ENCODE measurements at places on chromosomes 1 and 21.

DNA sequence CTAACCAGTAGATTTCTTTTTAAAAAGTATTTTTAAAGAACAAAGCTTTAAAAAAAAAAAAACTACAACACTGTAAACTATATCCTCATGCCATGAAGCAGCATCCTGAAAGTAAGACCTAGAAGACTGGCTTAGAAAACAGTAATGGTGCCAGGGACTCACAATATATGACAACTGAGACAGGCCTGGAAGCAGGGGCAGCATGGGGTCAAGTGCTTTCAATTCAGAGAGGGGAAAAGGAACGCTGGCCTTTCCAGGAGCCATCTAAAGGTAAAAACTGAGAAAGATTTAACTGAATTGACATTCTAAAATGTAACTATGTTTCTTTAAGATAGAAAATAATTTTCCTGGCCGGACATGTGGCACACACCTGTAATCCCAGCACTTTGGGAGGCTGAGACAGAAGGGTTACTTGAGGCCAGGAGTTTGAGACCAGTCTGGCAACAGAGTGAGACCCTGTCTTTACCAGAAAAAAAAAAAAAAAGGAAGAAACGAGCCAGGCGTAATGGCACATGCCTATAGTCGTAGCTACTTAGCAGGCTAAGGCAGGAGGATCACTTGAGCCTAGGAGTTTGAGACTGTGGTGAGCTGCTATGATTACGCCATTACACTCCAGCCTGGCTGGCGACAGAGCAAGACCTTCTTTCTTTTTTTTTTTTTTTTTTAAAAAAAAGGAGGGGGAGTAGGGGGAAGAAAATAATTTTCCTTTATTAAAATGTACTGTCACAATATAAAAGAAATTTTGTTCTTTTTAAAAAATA, 54.1 kb downstream of the SLC35D1 start:
- DNase-seq, result no peak

DNA sequence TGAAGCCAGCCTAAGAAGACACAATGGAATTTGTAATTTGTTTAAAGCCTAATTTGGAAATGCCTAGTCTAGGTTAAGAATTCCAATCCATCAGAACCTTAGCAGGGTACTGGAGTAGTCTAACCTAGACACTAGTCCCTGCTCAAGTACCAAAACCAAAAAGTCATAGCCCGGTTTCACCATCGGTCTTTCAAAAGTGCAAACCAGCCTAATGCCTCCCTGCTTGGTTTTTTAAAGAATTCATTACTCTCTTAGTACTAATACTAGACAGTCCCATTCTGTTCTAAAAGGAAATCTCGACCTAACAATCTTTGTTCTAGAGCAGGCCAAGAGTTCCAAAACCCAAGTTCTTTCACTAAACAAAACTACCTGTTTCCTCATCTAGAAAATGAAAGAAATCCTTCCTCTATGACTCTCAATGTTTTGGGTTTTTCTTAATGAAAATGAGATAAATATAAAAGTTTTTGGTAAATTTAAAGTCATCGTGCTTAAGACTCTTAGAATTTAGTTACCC, 2.6 kb downstream of the PUM1 start:
- no peak for DNase-seq

DNA sequence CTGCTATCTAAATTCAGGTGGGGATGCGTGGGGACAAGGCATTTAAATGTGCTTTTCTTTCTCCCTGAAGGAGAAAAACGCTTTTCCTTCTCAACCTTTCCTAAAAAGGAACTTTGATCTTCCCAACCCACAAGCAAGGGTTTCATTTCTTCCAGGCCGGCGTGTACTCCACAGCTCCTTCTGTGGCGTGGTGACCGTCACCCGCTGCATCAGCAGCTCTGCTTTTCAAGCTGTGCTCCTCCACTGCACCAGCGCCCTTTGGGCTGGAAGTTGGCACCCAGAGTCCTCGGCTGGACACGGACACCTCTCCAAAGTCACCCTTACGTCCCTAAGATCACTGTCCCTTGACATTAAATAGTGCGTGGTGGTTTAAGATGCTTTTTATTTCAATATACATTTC, 54.3 kb downstream of the PEX14 start:
- DNase-seq, result no peak

DNA sequence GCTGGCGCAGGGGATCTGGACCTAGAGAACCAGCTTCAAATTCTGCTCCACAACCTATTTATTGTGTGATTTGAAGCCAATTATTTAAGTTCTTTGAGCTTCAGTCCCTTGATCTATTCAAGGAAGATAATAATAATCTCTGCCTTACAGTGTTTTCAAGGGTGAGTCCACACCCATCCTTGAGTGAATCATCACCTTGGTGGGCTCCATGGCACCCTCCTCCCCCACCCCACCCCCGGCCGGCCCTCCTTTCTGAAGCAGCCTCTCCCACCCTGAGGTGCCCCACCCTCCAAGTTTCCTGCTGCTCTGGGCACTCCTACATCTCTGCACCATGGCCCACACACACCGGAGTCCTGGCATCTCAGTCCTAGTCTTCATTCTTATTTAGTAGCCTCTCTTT, 38.3 kb downstream of the TCP10L start:
- DNase-seq, result no peak

DNA sequence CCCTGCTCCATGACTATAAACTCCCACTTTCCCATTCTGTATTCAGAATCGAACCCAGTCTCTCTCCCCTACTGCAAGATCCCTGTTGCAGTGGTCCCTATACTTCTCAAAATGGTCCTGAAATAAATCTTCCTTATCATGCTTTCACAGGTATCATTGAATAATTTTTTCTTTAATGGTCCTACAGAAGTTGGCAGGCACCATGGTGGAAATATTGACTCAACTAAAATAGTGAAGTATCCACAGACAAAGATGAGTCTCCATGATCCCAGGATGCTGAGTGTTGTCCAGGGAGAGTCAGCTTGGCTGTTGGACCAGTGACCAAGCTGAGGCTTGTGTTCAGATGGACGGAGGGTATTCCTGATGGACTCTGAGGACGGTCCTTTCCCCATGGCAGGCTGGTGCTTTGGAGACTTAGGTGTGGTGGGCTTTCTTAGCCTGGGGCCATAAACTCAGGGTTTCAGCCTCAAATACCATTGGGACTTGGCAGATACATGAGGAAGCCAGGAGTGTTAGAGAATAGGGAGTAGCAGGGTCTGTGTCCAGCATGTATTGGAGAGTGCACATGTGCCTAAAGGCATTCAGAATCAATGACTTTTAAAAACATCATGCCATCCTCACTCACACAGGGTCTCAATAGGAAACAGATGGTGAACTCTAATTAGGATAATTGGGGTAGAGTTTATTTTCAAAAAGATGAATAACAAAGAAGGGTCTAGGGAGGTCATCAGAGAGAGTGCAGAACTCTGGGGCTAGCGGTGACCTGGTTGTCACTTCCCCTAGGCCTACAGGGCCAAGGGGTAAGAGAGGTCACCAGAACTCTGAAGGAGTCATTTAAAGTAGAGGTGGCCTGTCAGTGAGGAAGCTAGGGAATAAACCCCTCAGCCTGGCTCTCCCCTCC, 19.8 kb downstream of the TINAGL1 start:
- no peak for DNase-seq

- no peak for DNase-seq
Measured at GRCh38 chr1:112881742-112882127, 74.3 kb downstream of the SLC16A1 start.

DNA sequence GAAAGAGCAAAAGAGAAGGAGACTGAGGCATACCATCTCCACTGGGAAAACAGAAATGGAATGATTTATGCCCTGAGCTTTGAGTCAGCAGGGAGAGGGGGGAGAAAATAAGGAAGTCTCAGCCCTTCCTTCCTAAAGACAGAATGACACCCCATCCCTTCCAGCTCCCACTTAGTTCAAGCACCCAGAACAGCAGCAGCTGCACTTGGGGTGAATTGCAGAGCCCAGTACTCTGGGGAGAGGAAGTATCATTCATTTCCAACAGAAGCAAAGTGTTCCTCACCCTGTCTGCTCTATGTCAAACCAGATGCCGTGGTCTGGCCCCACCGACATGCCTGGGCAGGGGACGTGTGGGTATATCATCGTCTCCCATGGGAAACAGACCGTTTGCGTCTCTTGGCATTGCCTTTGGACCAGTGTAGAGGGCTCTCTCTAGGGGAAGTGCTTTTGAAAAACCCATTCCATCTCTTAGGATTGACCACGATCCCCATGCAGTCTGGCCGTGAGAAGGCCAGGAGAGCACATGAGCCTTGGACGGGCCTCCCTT, 1.1 kb upstream of the KCNJ15 start:
- DNase-seq, result no peak

DNA sequence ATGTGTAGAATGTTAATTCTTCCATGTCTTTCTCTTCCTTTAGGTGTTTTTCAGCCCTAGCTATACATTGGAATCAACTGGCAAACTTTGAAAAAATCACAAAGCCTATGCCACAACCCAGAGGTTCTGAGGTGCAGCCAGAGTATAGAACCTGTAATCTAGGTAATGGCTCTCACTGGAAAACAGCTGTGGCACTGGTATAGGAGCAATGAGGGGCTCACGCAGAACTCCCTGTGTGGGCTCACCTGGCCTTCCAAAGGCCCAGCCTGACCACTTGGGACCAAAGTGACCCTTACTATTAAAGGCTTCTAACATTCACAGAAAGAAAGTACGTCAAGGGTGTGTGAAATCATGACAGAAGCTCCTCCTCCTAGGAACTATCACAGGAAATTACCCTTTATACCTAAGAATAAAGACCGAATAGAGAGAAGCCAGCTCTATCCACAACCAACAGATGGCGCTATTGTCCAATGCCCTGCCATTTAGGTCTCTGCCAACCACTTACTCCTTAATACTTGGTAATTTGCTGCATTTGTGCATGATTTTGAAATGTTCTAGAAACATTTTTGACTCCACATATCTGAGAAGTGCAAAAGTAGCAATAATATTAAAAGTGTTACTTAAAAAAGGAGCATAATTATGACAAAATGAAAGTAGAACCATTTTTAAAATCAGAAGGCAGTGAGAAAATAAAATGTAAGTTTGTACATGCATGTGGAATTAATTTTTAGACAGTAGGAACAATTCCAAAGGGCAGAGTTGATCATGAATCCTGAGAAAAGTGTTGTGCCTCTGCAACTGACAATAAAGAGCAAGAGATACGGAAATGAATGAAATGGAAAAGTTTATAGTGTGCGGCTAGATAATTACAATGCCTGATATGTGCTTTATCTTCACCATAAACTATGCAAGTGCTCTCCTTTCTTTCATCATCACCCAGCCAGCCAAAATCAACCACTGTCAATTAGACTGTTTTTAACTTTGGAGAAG, 93.1 kb upstream of the HAO2 start:
- DNase-seq, result no peak

DNA sequence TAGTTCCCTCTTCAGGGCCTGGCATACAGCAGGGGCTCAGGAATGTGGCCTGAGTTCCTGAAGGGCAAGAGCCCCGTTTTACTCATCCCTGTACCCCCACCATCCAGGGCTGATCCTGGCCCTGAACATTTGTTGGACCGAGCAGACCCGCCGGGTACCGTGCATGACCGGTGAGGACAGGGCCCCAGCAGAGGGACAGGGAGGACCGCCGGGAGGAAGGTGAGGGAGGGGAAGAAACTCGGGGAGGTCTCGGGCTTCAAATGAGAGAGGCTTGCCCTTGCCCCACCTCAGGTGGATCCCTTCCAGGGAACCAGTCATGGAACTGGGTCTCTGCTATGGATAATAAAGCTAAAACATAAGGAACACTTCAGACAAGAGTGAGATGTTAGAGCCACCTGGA, 167.8 kb upstream of the KLHDC7A start:
- no peak for DNase-seq

DNA sequence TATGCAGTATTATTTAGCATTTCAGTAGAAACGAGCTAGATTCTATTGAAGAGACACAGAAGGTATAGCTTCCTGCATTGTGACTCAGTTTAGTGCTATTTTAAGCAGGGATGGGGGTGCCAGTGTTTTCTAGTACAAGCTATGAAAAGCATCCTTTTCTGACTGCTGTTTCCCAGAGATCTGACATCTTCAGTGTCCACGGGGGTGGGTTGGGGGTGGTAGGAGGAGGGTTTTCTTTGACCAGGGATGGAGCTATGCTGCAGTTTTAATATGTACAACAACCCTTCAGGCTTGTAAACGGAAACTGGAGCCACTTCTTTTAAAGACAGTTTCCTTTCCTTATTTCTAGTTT, 2.7 kb upstream of the NEGR1 start:
- no peak for DNase-seq

- DNase-seq, result no peak
Measured at GRCh38 chr1:61058483-61059245, 23.7 kb upstream of the NFIA start.

GRCh38 chr1:233587958-233588799, 25.7 kb upstream of the KCNK1 start:
- DNase-seq, result no peak

DNA sequence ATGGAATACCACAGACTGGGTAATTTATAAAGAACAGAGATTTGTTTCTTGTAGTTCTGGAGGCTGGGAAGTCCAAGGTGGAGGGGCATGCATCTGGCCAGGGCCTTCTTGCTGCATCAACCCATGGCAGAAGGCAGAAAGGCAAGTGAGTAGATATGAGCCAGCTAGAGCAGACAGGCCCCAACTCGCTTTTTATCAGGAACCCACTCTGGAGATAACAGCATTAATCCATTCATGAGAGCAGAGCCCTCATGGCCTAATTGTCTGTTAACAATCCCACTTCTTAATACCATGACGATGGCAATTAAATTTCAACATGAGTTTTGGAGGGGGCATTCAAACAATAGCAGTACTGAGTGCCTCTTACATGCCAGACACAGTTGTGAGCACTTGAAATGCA, 87.2 kb upstream of the SOX13 start:
- DNase-seq, result no peak

GRCh38 chr1:99749504-99750347, 16.7 kb downstream of the FRRS1 start:
- no peak for DNase-seq

GRCh38 chr1:75765697-75766355, 20.2 kb upstream of the RABGGTB start:
- no peak for DNase-seq

GRCh38 chr1:214542275-214543199, 8.9 kb downstream of the PTPN14 start:
- no peak for DNase-seq

DNA sequence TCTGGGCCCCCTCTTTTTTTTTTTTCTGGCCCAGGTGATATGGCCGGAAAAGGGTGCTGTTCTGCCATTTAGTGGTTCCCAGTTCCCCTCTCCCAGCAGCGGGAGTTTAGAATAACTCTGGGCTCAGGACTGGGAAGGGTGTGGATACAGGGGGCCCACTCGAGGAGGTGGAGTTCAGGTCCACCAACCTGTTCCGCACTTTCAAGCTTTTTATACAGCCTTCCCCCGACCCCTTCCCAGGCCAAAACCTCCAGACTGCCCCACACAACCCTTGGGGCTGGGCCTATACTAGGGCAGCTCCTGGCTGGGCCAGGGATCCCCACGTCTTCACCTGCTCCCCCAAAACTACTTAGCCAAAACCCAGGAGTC, 402 bp downstream of the PLEKHG5 start:
- DNase-seq, result no peak
